Right atrium auricular region (tissue), 2 donors: ENCODE measurements at places on chromosomes 12 and 14.

GRCh38 chr14:75374911-75375310, 52.9 kb upstream of the JDP2 start:
- DNase-seq, result no peak

- no peak for DNase-seq
Observed at GRCh38 chr14:51107801-51108200, 12.9 kb upstream of the TRIM9 start.

DNA sequence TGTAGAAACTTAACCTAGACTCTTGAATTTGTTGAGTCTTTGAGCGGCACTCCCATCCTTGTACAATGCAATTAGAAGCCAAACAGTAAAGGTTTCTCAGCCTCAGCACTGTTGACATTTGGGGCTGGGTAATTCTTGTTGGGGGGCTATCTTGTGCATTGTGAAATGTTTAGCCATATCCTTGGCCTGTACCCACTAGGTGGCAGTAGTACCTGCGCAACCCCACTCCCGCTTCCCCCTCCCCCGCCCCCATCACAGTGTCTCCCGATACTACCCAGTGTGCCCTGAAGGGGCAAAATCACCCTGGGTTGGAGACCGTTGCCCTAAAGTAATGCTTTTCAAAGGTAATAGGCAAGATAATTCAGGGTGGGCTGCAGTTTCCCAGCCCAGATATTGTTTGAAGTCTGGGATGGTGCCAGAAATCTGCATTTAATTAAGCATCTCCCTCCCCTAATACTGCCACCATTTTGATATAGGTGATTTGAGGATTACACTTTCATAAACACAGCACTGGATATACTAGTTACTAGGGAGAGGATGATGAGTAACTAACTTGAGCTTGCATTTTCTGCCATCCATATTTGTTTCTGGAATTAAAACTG, 1.8 kb downstream of the COX6A1 start:
- no peak for DNase-seq

DNA sequence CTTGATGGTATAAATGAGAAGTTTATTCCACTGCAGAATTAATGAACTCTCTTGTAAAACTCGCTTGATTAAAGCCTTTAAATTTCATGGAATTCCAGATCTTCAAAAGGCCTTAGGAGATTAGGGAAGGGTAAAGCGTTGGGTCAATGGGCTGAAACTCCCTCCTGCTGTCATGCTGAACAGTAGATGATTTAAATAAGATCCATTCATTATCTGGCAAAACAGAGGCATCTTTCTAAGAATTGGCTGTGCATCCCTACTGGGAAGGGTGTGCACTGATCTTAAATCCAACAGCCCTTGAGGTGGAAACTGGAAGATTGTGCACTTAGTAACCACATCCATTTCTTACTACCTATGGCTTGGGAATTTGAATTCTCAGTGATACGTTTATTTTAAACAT, 56.0 kb downstream of the PLCZ1 start:
- no peak for DNase-seq

DNA sequence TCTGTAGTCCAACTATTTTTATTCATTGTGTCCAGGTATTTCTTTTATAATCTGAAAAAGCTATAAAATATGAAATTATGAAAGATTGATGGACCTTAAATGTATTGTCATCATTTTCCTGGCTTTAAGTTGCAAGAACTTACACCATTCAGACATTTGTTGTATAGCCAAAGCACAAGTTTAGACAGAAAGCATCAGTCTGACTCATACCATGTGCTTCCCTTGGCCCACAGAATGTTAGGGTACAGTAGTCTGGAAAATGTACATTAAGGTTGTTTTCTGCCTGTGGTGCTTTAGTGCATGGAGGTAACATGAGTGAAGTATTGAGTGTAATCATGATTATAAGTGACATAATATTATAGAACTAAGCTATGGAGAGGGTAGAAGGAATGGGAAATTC, 1002.5 kb downstream of the BCL11B start:
- DNase-seq, result no peak

DNA sequence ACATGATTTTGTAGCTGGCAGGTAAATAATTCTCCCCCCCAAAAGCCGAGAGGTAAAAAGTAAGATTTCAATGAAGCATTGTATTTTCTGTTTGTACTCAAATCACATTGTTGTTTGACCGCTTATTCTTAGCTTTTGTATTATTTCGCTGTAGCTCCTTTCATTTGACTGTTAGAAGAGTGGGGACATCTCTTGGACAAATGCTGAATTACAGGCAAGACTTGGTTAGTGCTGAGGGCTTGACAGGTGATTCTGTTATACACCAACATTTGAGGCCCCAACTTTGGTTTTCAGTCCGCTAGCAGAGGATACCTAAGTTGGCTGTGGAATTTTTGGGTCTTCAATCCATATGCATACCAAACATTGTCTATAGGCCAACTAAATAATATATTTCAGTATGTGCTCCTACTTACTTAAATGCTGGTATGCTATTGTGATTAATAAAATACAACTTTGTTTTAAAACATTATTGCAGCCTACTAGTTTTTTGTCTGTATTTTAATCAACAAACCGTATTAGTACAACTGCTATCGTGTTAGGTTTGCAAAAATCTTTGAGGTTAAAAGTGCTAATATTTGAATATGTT, 102.2 kb downstream of the ERC1 start:
- no peak for DNase-seq

GRCh38 chr14:51087031-51087441, 7.9 kb downstream of the TRIM9 start:
- no peak for DNase-seq

DNA sequence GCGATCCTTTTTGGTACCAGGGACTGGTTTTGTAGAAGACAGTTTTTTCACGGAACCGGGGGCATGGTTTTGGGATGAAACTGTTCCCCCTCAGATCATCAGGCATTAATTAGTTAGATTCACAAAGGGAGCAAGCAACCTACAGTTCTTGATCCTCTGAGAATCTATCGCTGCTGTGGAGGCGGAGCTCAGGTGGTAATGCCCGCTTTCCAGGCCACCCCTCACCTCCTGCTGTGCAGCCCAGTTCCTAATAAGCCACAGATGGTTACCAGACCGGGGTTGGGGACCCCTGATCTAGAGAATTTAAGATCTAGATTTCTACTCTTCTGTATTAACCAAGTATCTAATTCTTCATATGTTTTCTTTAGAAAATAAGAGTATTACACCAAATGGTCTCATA, 4.8 kb downstream of the ARHGAP5 start:
- no peak for DNase-seq

- no peak for DNase-seq
Observed at GRCh38 chr12:27673101-27673718, 23.0 kb upstream of the REP15 start.

DNA sequence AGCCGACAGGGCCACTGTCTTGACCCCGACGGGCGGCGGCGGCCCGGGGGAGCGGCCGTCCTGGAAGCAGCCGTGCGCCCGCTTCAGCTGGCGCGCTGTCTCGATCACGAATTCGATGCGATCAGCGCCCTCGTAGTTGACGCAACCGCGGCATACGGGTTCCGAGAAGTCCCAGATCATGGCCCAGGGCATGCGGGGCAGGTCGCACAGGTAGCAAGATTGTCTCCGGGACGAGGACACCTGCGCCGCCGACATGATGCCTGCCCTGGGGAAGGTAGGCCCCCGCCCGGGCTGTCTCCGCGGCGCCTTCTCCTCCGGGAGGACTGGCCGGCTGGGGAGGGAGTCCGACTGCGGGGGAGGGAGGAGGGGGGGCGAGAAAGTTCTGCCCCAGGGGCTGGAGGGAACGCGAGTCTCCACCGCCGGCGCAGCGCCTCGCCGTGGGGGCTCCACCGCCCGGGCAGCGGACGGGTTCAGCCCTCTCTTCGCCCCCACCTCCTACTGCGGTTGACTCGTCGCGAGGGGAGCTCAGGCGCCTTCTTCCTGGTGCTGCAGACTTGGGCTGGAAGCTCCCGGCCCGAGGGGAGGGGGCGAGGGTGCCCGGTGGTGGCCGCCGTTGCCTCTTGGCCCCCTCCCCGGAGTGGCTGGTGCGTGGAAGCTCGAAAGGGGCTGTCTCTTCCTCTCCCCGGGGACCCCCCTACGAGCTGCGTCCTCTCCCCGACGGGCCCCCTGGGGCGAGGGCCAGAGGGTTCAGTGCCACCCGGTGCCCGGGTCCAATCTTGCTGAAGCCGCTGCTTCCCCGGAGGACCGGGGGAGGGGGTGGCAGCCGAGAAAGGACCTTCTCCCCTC, 747 bp downstream of the IRF2BPL start:
- no peak for DNase-seq

- no peak for DNase-seq
Observed at GRCh38 chr12:64459394-64459891, 7.5 kb downstream of the TBK1 start.

DNA sequence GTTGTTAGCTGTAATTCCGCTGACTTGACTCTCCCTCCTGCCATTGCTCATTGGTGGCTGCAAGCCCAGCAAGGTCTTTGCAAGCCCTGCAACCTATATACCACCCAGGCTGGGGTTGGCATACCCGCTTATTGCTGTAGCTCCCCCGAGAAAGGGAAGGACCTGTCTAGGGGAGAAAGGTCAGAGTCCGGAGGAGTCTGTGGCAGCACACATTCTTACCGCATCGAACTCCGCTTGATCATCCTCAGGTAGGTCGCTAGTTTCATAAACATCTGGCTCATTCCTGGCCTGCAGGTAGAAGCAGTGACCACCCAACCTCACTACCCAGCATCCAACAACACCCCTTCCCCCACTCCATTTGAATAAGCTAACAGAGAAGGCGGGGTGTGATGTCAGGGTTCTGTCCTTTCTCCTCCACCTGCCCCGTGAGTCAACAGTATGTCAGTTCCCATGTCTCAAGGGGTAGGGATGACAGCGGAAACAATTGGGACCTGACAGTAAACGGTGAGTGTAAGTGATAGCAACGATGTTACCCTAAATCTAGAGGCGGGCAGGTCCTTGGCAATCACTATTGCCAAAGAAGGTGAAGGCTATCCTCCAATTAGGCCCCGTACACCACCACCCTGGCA, 1.1 kb downstream of the DCTN2 start:
- DNase-seq, result no peak

DNA sequence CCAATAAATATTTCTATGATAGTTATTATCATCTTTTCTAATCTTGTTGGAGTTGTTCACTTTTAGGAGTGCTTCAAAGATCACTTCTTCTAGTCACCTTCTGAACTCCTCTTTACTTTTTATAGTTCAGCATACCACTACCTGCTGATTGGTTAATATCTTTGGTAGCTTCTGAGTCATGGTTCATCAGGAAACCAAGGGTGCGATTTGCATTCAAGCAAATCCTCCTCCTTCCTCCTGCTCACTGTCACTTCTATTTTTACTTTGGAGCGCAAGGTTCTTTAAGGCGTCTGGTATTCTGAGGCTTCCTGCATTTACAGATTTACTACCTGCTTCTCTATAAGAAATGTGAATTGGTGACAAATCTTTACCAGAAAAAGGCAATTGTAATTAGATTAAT, 24.0 kb downstream of the SYT1 start:
- no peak for DNase-seq

DNA sequence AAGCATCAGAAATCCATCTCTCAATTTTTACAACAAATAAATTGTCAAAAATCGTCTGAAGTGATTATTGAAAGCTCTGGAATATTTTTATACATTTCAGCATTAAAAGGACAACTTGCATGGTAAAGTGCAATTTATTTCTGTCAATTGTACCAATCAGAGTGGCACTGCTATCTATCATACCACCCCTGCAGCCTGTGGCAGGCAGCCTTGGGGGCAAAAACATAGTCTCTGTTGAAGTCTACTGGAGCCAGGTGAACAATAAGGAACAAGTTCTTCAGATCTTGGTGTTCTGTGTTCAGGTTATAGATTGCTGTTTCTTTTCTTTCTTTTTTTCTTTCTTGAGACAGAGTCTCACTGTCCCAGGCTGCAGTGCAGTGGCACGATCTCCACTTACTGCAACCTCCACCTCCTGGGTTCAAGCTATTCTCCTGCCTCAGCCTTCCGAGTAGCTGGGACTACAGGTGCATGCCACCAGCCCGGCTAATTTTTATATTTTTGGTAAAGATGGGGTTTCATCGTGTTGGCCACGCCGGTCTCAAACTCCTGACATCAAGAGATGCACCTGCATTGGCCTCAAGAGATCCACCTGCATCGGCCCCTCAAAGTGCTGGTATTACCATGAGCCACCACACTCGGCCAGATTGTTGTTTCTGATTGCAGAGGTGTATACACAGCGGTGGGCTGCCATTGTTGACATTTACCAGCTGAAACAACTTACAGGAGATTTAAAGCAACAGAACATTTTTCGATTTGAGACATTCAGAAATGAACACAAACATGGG, 629.6 kb downstream of the SLC16A7 start:
- DNase-seq, result no peak

DNA sequence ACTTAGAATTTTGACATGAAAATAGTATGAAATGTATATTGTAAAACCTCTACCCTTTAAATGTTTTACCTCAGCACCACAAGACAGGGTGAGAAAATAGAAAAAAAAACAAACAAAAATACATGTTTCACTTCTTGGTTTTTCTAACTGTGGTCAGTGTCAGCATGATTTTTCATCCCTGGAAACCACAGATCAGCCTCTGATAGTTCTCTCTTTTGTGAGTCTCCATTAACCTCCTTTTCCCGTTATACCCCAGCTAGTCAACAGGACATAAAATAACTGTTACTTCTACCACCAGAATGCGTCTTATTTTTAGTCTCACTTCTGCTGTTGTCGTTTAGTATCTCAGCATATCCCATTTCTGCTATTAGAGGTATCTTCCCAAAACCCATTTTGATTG, 48.3 kb upstream of the KCNMB4 start:
- no peak for DNase-seq

DNA sequence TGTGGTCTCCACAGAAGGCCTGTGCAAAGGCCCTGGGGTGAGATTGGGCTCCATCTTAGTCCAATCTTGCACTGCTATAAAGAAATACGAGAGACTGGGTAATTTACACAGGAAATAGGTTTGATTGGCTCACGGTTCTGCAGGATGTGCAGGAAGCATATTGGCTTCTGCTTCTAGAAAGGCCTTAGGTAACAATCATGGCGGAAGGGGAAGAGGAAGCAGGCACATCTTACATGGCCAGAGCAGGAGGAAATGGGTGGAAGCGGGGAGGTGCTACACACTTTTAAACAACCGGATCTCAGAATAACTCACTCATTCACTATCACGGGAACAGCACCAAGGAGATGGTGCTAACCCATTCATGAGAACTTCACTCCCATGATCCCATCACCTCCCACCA, 55.4 kb downstream of the FAR2 start:
- no peak for DNase-seq

DNA sequence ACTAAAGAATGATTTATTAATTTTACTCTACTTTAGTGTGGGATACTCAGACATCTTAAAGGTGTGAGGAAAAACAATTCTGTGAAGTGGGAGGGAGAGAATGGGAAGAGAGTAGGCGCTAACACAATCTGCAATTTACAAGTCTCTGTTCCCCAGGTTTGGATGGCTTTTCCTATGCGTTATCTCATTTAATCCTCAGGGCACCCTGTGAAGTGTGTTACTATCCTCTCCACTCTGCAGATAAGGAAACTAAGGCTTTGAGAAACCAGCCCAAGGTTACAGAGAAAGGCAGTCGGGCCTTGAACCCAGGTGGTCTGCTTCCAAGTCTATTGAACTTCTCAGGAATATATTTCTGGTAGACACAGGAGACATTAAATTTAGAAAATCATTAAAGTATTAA, 36.2 kb upstream of the TUBA1C start:
- DNase-seq, result no peak

- DNase-seq, result no peak
Observed at GRCh38 chr12:6040815-6041214, 83.7 kb downstream of the VWF start.
